ENCODE measurements at places on chromosomes 11 and 22. TPM values are rescaled to one million over a fixed set of nuclear protein-coding genes. Genes with fewer than 3 reads are reported as not detected.

DNA sequence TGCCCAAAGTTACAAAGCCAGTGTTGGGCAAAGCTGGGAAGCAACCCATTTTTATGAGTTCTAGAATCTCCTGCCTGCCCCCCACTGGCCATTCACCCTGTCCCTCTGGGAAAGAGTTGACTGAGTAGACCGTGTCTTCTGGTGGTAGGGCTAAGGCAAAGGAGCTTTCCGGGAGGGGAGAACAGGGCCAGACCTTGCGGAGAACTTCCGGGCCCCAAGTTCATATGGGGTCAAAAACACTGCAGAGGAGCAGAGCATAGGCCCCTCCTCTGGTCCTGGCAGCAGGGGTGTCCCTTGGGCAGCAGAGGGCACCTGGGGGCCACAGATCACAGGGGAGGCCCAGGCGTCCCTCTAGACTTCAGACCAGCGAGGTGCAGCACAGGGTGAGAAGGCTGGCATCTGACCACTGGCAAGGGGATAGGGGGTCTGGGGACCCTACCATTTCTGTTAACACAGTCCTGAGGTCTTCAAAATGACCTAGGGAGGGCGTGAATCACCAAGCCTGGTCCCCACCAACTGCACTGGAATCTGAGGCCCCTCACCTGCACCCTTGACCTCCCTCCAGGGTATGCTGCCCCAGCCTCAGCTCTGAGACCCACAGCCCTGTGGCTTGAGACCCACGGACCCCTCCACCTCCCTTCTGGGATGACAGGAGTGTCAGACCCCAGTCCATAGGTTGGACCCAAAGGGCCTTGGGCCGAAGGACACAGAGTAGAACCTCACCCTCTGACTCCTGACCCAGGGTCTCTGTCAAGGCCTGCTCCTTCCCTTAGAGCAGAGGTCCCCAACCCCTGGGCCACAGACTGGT, 1.3 kb upstream of the ARAP1 start:
- DNase-seq: no peak

DNA sequence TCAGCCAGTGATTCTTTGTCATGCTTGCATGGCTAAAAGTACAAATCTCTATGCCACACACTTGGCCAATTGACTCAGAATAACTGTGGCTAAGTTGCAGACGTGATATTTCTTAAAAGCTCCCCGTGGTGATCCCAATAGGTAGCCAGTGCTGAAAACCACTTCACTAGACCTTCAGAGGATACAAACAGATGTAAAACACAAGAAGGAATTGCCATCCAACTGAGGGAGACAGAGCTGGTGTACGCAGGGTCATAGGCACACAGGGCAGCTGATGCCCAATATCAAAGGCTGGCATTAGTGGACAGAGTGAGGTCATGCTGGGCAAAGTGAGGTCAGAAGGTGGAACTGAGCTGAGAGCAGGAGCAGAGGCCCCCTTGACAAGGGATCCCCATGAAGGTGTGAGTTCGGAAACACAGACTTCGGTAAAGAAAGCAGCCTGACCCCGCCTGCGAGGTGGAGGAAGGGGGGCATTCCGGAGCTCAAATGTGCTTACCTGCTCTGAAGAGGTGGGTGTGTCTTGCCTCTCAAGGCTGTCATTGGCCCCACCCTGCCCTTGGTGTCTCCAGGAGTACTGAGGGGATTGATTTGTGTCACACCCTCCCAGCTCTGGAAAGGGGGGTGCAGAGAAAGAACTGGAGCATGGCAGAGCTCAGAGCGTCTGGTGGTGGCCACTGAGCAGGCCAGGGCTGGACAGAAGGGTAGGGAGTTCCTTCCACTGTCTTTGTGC, 344.9 kb upstream of the B3GAT1 start:
- DNase-seq: no peak

DNA sequence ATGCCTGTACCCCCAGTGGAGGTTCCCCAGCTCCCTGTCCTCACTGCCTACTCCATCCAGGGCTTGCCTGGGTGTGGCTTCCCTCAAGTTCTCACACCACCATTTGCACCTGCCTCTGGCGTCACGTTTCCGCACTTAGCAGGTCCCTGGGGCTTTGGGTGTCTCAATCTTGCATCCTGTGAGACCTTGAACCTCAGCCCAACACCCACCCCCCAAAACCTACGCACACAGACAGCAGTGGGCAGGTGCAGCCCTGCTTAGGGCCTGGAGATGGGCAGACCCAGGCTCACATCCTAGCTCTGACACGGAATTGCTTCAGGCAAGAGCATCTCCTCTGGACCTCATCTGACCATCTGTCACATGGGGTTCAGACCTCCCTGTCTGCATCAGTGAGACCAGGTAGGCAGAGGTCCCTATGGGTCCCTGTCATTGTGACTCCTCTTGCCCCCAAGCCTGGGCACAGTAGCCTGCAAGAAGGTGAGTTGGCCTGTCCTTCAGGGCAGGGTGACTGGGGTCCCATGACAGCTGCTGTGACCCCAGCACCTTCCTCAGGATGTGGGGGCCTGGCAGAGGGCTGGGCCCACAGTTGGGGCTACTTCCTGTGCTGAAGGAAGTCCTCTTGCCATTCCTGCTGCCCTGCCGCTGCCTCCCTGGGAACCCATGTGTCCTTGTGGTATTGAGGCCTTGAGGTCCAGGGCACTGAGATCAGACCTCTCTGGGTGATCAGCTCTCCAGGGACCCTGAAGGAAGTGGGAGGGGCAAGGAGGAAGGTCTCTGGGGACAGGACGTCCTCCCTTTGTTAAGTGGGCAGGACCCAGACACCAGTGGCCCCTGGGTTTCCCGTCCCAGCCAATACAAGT, 2.0 kb downstream of the SIPA1 start:
- DNase-seq: no peak

DNA sequence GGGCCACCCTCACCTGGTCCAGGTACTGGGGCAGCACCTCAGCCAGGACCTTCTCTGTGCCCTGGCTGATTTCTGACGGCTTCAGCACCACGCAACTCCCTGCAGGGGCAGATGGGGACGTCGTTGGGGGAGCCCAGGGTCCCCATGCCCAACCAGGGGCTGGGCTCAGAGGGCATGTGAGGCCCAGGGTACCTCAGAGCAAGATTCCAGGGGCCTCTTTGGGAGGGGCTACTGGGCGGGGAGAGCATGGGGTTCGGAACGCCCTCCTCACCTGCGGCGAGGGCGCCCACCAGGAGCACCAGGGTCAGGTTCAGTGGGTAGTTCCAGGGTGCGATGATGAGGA, 8.1 kb downstream of the ALDH3B2 start:
- DNase-seq: no peak

- DNase-seq: no peak
Observed at GRCh38 chr22:45226503-45227186, 14.0 kb downstream of the KIAA0930 start.

DNA sequence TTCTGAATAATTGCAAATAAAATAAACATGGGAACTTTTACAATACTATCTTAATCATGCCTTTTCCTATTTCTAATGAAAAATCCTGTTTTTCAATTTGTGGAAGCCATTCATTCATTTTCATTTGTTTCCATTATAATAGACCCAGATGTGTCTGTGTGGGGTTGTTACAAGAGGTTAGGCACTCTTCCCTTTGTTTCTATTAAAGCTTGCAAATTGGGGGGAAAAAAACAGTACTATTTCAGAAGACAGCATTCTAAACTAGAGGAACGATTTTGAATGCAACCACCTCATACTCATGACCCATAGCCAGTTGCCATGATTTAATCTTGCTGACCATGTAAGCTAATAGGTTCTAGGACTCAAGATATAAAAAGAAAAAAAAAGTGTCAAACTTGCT, 175.5 kb downstream of the SOX6 start:
- DNase-seq: no peak

GRCh38 chr22:42283278-42284201, 13.1 kb upstream of the TCF20 start:
- no peak for DNase-seq

DNA sequence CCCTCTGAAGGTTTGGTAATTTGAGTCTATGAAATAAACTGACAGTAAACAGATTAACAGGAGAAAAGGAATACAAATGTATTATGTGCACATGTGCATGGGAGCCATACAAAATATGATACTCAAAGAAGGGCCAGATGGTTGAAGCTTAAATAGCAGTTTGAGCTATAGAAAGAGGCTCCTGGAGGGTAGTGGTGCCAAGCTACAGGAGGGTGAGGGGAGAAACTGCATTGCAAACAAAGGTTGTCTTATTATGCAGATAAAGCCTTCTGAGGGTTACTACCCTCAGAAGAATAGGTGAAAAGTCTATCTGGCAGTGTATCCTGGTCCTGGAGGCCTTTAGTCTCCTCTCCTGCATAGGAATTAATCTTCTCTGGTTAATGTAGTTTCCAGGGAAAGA, 267.3 kb upstream of the MPPED2 start:
- DNase-seq: no peak

DNA sequence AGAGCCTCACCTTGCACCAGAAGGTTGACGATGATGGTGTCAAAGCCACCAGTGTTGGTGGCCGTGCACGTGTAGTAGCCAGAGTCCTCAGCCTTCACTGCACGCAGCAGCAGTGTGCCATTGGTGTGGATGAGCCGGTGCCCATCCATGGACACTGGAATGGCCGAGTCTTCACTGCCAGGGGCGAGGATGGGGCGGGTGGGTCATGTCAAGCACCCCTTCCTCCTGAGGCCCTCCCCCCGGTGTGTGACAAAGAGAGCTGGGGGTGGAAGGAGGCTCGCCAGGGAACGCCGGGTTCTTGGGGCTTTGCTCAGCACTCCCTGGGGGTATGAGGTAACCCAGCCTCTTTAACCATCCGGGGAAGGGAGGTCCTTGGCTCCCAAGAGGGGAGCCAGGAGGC, 111.6 kb downstream of the CEP164 start:
- DNase-seq: no peak

GRCh38 chr11:28697920-28698827, 590.0 kb downstream of the METTL15 start:
- peak; percentile 77 for DNase-seq

DNA sequence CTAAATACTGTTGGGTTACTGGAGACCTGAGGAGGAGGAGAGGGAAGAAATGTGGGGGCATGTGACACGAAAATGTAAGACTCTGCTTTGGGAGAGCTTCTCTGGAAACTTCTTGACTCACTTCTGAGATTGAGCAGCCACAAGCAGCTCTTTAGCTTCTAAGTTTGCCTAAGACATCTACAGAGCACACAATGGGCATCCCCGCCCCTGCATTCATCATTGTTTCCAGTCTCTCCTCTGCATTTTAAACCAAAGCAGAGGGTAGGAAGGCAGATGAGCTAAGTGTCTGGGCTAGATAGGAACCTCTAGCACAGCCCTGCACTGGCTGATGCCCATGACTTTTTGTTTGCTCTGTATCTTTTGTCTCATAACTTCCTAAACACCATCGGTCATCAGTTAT, 2.1 kb upstream of the OR52D1 start:
- DNase-seq: no peak

DNA sequence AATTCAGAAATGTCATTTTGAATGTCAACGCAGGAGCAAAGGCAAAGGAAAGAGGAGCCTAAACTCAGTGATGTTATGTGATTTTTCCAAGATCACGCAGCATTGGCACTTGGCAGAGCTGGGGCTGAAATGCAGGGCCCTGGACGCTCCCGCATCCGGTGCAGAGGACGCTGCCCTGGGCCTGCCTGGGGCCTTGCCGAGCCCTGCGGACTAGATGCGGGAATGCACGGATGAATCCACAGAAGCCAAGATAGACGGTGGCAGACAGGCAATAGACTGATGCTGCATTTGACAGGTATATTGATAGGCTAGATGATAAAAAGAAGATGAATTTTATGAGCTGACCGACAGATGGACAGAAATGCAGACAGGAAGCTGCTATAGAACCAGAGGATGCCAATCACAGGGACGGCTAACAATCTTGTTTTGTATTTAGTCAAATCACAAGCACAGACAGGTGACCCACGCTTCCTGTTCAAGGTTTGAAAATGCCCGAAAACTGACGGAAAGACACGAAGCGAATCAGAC, 696 bp upstream of the MARK2 start:
- no peak for DNase-seq

DNA sequence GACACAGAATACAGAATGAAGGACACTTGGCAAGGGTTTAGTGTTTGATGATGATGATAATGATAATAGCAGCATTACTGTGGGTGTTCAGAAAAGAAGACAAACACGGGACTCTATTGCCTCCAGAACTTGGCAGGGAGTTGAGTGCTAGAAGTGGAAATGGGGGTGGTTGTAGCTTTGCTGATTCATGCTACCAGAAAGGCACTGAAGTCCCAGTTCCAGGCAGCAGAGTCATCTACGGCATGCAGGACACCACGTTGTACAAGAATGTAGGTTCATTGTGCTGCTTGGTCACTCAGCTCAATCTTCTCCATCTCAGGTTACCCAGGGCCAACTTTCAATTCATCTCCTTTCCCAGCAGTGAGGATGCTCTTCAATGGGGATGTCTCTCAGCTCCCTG, 115.7 kb downstream of the NTM start:
- no peak for DNase-seq

- no peak for DNase-seq
Observed at GRCh38 chr11:129209891-129210830, 18.0 kb upstream of the ARHGAP32 start.

DNA sequence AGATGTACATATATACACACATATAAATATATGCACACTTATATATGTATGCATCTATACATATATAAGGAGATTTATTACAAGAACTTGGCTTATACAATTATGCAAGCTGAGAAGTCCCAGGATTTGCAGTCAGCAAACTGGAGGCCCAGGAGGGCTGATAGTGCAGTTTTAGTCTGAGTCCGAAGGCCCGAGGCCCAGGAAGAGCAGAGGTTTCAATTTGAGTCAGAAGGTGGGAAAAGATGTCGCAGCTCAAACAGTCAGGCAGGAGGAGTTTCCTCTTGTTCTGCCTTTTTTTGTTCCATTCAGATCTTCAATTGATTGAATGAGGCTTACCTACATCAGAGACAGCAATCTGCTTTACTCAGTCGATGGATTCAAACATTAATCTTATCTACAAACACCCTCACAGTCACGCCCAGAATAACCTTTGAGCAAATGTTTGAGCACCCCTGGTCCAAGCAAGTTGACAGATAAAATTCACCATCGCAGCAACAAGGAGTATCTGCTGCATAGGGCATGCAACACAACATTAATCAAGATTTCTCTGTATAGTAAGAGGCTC, 4.0 kb upstream of the SGSM1 start:
- DNase-seq: no peak

DNA sequence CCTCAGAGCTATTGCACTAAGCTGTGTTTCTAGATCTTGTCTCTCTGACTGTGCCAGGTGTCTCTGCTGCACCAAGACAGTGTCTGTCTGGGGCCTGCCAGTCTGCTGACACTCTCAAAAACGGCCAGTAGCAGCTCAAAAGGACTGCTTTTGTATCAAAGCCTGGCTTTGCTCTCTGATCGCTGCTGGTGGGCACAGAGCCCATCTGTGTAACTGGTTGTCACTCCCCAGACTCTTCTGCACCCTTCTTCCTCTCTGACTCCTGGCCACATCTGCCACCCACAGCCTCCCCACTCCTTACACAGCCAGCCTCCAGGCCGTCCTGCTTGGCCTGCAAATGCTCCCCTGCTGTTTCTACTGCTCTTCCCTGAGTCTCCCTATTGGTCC, 26.5 kb downstream of the MED15 start:
- no peak for DNase-seq

GRCh38 chr11:32531528-32531927, 52.1 kb upstream of the EIF3M start:
- DNase-seq: no peak

GRCh38 chr11:74072286-74072685, 63.4 kb upstream of the UCP3 start:
- DNase-seq: no peak

Gene PLEKHB1
- 0.15 TPM for total RNA-seq

Gene ST14
- total RNA-seq: not detected

Gene TEX12
- not detected for total RNA-seq

Gene CERK
- 20.1 TPM for total RNA-seq

Gene BRSK2
- 4.2 TPM for total RNA-seq

Gene HTR3B
- total RNA-seq: not detected

Gene VPREB1
- not detected for total RNA-seq

Gene RCOR2
- total RNA-seq: 4.2 TPM

Gene CRYBA4
- total RNA-seq: not detected
